NCI-H1092 treated with DMSO at 0.1 percent for 48 hours (cell line): ENCODE measurements at places on chromosomes 16 and 17.

- DNase-seq, result no peak
Measured at GRCh38 chr16:14523632-14524031, 106.4 kb downstream of the PARN start.

GRCh38 chr17:2215616-2216364, 87.8 kb downstream of the SMG6 start:
- no peak for DNase-seq

DNA sequence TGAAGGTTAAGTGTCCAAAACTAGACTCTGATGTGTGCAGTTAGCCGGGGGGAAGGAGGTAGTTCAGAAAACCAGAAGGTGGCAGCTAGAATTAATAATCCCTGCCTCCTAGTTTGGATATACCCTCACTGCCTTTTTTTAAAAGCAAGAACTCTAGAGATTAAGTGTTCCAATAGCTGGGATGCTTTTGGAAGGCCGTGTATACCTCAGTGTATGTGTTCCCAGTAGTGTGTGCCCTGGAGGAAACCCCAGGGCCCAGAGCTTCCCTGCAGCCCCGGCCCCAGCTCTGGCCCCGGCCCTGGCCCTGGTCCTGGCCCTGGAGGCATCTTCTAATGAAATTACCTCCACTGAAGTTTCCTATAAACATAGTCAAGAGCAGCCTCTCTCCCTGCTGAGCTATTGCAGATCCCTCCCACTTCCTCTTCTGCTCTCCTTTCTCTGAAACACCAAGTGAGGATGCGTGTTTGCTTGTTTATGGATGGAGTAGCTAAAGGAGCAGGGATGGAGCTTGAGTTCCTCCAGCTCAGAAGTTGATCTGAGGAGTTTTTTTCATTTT, 130.7 kb downstream of the PRKCA start:
- no peak for DNase-seq

GRCh38 chr17:10178506-10178991, 19.9 kb downstream of the GAS7 start:
- DNase-seq, result no peak

DNA sequence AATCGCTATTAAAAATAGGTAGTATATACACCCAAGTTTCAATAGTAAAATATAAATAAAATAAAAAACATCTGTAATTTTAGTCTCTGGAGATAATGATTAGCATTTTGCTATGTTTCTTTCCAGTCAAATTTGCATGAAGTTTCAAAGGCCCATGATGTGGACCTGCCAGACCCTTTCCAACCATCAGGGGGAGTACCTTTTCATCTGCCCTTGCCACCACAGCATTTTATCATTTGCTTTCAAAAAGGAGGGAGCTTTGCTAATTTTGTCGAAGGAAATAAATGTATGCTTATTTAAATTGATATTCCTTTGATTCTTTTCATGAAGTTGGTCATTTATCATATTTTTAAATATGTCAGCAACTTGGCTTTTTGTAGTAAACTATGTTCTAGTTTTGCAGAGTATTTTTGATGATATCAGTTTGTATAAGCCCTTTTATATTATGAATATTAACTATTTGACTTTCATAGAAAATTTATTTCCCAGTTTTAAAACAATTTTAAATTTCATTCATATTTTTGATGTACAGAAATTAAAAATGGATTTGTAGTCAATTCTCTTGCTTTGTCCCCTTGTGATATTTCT, 115.2 kb upstream of the NETO2 start:
- DNase-seq, result no peak

GRCh38 chr17:68694791-68695485, 93.8 kb upstream of the FAM20A start:
- no peak for DNase-seq

GRCh38 chr16:49643429-49644144, 212.3 kb downstream of the ZNF423 start:
- DNase-seq, result no peak

DNA sequence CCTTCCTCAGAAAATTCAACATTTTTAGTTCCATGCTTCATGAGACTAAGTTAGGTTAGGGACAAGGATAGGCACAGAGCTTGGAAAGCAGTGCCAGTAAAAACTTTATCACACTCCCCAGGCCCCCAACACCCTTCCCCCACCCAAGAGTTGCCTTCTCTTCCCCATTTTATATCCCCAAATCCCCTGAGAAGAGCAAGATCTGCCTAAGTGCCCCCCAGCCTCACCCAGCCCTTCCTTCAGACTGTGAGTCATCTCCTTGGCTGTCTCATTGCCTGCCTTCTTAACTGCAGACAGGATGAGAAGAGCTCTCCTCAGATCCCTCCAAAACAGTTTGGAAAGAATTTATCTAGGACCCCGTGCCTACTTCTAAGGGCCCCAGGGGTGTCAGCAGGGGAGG, 55.8 kb downstream of the NEUROD2 start:
- DNase-seq, result no peak
